Ovary (tissue), 10 donors: ENCODE measurements at places on chromosomes 3 and 15.

GRCh38 chr15:35466476-35466875, 79.5 kb downstream of the DPH6 start:
- DNase-seq = no peak

GRCh38 chr15:90955624-90956273, 1.1 kb downstream of the RCCD1 start:
- DNase-seq = peak; percentile 39

- DNase-seq = no peak
These were observed 12.7 kb upstream of the MINDY4B start for GRCh38 chr3:150917951-150918350.

DNA sequence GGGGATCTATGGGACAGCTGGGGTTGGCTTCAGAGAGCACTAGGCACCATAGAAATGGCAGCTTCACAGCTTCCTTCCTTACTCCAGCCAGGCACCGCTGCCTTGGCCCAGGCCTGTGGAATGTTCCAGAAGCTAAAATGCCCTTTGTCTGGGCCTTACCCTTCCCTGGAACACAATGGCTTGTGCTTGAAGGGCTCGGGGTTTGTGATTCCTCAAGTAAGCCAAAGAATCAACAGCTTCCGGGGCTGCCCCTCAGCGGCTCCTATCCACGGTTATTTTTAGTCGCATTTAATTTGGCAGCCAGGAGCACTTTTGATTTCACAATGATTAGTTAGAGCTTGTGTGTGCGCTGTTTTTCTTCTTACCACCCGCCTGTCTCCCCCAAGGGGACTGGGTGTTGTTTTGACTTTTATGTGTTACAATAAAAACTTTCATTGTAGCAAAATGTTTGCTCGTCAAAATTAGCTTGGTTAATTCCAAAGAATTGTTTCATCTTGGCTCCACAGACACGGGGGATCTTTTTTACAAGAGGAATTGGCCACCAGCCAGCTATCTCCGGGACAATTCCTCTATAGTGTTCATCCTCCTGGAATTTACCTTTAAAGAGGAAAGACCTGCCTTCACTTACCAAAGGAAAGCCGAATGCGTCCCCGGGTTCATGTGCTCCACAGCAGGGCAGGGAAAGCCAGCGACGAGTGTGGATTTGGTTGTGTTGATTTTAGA, 73.8 kb downstream of the TLE3 start:
- DNase-seq = no peak

DNA sequence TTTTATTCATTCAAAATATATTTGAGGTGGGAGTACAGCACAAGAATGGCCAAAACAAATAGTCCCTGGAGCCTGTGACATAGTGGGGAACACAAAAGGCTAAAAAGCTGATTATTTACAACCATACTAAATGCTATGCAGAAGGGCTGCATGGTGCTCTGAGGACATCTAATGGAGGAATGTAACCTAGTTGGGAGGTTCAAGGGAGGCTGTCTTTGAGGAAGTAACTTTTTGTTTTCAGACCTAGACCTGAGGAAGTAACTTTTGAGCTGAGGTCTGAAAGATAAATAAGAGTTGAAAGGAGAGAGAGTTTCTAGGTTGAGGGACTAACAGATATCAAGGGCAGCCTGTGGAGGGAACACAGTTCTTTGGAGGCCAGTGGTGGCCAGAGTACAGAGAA, 34.8 kb upstream of the RASA2 start:
- DNase-seq = no peak

GRCh38 chr15:69323893-69324430, 25.2 kb downstream of the PAQR5 start:
- DNase-seq = peak; percentile 27

- peak; percentile 20 for DNase-seq
These were observed 291.0 kb downstream of the TIGIT start for GRCh38 chr3:114584734-114585371.

GRCh38 chr3:60027335-60027734, 977.5 kb upstream of the CFAP20DC start:
- DNase-seq = no peak

DNA sequence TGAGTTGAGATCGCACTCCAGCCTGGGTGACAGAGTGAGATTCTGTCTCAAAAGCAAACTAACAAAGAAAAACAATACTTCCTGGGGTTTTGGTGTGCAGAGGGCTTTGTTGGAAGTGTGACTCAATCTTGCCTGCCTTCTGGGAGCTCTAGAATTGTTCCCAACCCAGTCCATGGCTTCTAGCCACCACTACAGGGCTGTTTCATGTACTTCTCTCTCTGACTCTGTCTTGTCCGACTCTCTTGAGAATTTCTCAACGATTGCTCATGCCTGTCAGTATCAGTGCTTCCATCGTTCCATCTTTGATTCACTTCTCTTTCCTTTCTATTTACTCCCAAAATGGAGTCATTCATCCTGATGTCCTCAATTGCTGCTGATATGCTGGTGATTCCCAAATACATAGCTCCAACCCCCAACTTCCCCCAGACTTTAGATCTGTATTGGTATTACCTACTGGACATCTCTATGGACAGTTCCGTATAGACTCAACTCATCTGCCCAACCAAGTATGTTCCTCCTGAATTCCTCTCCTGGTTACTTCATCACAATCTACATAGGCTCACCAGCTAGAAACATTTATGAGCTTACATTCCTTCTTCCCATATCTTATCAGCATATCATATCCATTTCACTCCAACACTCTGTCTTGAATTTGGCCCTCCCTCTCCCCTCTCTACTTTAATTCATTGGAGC, 1.8 kb upstream of the AP2M1 start:
- DNase-seq = no peak
